Activated CD4-positive, CD25-positive, alpha-beta regulatory T cell treated with anti-CD3 and anti-CD28 coated beads, Interleukin-2, amount 50 U/mL, for 24 hours (primary cell): ENCODE measurements at places on chromosomes 6 and 20.

- no peak for ATAC-seq
These were observed 63.0 kb downstream of the MYB start for GRCh38 chr6:135243871-135244796.

GRCh38 chr6:67541586-67541985 lies 1093.5 kb upstream of the ADGRB3 start:
- no peak for ATAC-seq

DNA sequence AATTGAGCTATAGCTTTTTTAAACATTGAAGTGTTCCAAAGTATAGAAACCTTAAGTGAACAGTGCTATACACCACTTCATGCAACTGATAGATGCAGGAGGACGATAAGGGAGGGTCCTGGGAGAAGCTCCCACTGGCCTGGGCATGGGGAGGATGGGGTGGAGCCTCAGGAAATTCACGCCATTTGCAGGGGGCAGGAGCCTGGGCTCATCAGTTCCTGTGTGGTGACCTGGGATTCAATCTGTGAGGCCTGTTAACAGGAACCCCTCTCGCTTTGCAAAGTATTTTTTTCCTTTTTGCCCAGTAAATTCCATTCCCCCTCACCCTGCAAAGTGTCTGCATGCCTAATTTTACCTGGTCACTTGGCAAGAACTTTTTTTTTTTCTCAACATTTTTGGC lies 11.0 kb upstream of the ASCC3 start:
- no peak for ATAC-seq

DNA sequence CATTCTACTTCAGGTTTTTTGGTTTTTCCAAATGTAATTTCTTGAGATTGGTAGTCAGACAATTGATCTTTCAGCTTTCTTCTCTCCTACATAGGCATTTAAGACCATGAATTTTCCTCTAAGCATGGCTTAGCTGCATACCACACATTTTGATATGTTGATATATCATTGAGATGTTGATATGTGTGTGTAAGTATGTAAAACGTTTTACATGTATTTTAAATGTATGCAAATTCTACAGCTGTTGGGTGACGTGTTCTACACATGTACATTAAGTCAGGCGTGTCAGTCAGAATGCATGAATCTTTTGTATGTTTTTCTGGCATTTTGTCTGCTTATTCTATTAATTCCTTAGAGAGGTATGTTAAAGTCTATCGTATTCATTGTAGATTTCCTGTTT lies 228.2 kb downstream of the CDH26 start:
- ATAC-seq, result no peak

GRCh38 chr6:141248021-141248799 lies 884.5 kb upstream of the GJE1 start:
- no peak for ATAC-seq

GRCh38 chr6:28220257-28221133 lies 4.6 kb upstream of the ZSCAN9 start:
- ATAC-seq, result no peak

GRCh38 chr6:37406726-37407341 lies 26.2 kb upstream of the CMTR1 start:
- ATAC-seq, result no peak

- ATAC-seq, result no peak
These were observed 117.2 kb upstream of the ESR1 start for GRCh38 chr6:151690303-151690702.

- ATAC-seq, result no peak
These were observed 41.2 kb downstream of the IGF2R start for GRCh38 chr6:160010067-160010466.

GRCh38 chr20:22312744-22313346 lies 271.5 kb downstream of the FOXA2 start:
- no peak for ATAC-seq

DNA sequence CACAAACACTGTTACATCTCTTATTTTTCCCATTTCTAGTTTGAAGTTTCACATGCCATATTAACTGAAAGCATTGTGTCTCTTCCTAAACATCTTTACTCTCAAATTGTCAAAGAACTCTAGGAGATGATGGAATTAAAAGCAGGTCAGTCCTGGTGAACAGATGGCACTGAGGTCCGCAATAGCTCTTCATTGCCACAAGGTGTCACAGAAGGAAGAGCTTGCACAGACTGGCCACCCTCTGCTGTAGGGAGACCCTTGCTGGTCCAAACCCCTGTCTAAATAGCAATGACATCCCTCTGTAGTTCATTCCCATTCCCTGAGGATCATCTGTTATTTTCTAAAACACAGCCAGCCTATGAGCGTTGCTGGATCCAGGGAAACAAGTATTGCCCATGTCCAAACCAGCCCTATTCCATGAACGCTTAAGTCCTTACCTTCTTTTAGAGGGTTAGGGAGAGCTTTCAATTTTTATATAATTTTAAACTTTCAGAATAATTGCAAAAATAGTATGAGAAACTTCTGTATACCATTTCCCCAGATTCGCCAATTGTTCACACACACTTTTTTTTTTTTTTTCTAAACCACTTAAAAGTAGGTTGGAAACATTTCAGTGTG lies 10.1 kb upstream of the HDAC2 start:
- ATAC-seq, result peak; percentile 35

- ATAC-seq, result no peak
These were observed 1.5 kb downstream of the COL12A1 start for GRCh38 chr6:75204217-75204958.

- ATAC-seq, result no peak
These were observed 12.8 kb upstream of the KHDRBS2 start for GRCh38 chr6:62298745-62299392.

DNA sequence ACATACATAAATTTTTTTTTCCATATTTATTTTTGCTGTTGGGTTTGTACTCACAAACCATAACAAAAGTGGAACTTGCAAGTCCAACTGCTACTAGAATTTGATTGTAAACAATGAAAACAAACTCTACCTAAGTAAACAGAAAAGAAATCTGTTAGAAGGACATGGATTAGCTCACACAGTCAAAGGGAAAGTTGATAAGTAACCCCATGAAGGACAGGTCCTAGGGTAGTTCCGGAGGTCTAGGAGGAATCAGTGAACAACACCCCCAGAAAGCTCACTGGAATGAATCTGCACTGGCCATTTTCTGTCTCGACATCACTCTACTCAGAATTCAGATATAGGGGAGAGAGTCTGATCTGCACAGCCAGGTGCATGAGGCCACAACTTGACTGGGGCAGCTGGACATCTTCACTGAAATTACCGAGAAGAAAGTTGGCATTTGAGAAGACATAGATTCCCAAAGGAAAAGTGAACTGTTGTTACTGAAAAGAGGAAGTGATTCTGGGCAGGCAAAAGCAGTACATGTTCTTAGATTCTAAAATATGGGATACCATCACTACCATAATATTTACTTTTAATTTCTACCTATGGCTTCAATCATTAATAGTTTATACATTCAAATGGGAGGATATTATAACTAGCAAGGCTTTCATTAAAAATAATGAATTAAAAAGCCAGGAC lies 76.4 kb downstream of the HMGN3 start:
- ATAC-seq, result no peak

DNA sequence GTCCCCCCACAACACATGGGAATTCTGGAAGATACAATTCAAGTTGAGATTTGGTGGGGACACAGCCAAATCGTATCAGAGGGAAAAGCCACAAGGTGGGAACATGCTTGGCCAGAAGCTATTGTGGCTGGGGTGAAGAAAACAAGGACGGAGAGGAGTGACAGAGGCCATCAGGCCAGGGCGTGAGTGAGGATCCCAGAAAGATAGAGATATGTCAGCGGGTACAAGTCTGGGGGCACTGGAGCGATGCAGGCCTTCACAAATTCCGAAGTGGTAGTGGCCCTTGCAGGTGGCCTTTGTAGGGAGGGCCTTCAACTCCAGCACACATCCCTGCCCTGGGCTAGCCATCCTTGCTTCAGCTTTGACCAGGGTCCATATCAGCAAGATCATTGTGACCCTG lies 159.1 kb downstream of the BCAS1 start:
- no peak for ATAC-seq

DNA sequence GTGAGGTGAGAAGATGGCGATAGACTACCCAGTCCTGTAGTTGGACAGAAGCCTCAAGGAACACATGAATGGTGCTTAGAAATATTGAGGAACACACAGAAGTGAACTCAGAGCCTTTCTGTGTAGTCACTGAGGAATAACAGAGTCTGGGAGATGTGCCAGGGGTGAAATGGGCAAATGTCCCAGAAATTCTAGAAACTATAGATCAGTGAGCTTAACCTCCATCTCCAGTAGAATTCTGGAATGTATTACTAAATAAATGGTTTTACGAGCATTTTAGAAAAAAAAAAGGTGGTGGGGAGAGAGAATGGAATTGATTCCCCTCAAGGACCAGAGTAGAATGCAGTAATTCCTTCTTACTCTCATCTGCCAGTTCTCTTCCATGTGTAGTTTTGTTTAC lies 380.0 kb downstream of the LMBRD1 start:
- ATAC-seq, result no peak

DNA sequence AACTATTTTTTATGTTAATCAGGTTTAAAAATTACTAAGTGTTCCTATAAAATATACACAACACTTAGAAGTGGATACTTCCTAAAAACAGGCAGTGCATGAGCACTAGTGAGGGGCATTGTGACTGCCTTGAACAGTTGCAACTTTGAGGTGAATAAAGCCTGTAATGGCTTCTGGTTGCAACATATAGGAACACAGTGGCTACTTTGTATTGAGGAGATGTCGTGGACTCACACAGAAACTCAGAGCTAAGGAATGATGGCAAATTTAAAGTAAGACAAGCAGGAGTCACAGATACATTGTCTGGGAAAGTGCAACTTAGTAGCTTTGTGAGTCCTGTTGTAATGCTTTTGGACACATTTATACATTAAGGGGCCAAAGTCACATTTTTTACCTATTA lies 861 bp upstream of the HLA-A start:
- ATAC-seq, result no peak

DNA sequence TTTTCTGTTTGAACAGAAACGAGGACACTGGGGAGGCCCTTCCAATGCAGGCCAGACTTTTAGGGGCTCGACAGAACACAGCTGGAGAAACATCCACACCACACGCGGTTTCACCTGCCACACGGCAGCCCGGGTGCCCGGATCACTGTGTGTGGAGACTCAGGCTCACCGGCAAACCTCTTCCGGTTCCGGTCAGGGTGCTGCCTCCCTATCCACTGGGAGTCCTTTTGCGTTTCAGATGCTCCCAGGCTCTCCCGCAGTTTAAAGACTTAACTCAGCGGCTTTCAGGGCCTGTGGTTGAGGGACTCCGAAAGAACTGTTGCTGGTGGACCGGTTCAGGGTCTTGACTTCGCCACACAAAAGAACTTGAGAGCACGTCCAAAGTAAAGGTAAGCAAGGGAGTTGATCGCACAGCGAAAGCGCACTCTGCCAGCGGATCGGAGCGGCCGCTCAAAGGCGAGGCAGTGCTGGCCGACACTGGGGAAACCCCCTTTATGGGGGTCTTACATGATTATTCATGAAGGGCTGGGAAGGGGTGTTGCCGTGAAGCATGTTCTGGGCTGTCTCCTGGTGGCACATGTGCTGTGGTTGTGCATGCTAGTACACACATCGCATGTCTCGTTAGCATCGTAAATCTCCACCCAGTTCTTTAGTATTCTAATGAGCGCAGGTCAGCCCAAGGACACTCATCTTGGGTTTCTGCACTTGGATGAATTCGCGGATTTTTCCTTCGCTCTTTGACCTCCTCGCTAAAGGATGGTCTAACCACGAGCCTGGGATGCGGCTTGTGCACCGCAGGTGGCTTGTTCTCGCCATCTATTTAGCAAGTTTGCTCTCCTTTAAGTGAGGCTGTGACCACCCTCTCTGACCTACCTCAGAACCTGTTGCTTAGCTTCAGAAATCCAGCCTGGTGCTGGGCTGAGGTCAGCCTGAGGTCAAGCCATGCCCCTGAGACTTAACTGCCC lies 180.3 kb downstream of the CDH26 start:
- peak; percentile 65 for ATAC-seq

- ATAC-seq, result no peak
These were observed 554.8 kb downstream of the TBC1D32 start for GRCh38 chr6:120779441-120779840.

GRCh38 chr20:3172126-3172932 lies 1.0 kb downstream of the LZTS3 start:
- ATAC-seq, result no peak

DNA sequence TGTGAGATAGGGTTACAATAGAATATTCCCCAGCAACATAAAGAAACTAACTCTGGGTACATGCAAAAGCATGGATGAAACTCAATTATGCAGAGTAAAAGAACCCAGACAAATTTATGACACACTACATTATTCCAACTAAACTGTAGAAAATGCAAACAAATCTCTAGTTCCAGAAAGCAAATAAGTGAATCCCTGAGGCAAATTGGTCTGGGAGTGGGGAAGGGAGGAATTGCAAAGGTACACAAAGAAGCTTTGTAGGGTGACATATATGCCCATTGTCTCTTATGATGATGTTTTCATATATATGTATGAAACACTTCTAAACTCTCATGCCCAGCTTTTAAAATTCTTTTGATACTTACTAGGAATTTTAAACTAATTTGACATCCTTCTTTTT lies 266.0 kb downstream of the CDKAL1 start:
- ATAC-seq, result no peak

DNA sequence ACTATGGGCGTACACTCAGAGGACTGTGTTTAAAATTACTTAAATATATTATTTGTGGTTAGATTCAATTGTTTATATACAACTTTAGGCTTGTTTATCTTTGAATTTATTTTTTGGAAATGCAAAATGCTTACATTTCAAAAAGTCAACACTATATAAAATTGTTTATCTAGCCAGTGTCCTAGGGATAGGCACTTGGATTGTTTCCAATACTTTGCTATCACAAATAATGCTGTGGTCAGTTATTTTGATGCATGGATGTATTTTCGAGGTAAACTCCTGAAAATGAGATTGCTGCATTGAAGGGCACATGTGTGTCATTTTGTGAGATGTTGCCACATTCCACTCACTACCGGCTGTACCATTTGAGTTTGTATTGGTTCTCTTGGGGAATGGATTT lies 213.9 kb downstream of the SLC24A3 start:
- ATAC-seq, result no peak

DNA sequence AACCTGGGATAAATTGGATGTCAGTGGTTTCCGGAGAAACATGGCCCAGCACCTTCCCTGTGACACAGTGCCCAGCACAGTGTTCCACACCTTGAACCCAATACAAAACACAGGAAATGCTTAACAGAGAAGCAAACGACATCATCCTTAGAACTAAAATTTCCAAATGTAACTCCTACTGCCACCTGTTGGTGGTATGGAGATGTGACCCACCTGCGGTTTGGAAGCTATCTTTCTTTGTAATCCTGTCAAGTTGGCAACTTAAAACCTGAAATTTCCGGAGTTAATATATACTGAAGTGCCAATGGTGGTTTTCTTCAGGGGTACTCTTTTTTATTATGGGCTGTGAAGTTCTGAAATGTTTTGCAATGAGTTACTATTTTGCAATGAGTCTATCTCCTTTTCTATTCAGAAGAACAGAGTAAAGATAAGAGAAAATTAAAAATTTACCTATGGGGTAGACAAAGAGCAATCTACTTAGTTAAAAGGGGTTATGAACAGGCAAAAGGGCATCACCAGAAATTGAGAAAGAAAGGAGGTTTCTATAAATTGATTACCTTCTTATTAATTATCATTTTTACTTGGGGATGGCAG lies 658.8 kb downstream of the PTPRT start:
- no peak for ATAC-seq
